ENCODE measurements at places on chromosomes 6 and 20. TPM values are rescaled to one million over a fixed set of nuclear protein-coding genes. Genes with fewer than 3 reads are reported as not detected.

NKX2-2 gene
- total RNA-seq = not detected

SPATS1 gene
- total RNA-seq = not detected

FOXC1 gene
- total RNA-seq = 1.0 TPM

DAAM2 gene
- 2.3 TPM for total RNA-seq

DDX39B gene
- 546 TPM for total RNA-seq

TBXT gene
- not detected for total RNA-seq

VSX1 gene
- not detected for total RNA-seq

DEF6 gene
- total RNA-seq = 0.22 TPM

SYNJ2 gene
- total RNA-seq = 24.1 TPM

MUC22 gene
- total RNA-seq = not detected

IL20RA gene
- total RNA-seq = not detected

MYL9 gene
- 127 TPM for total RNA-seq

ADGB gene
- total RNA-seq = not detected

IYD gene
- not detected for total RNA-seq

ZNF165 gene
- 0.22 TPM for total RNA-seq

COL9A3 gene
- total RNA-seq = 0.43 TPM

RAD21L1 gene
- total RNA-seq = 0.66 TPM

TNFRSF21 gene
- 176 TPM for total RNA-seq

SLC17A2 gene
- total RNA-seq = not detected

GPX5 gene
- total RNA-seq = not detected

C6orf163 gene
- total RNA-seq = 2.6 TPM
